ENCODE measurements at places on chromosomes 4 and X.

- no peak for DNase-seq
Observed at GRCh38 chr4:113838460-113838859, 76.9 kb upstream of the CAMK2D start.

GRCh38 chrX:50893047-50893446, 17.5 kb upstream of the BMP15 start:
- no peak for DNase-seq

- DNase-seq: no peak
Observed at GRCh38 chrX:27597508-27597907, 7.4 kb downstream of the DCAF8L2 start.

- DNase-seq: no peak
Observed at GRCh38 chr4:188423039-188423438, 283.8 kb downstream of the TRIML1 start.

DNA sequence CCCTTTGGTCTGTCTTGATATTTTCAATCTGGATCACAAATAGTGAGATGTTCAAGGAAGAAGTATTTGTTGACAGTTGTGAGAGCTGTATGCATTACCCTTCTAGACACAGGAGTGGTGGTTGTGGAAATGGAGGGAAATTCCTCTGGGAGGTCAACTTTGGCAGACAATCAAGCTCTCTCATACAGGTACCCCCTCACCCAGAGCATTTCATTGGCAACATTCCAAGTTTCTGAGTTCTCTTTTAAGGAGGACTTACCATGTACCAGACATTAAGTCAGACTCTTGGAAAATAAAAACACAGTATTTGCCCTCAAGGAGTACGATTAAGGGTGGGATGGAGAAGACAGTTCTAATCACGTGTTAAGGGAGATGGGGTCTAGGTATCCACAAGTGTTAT, 45.3 kb downstream of the KLHL15 start:
- no peak for DNase-seq

DNA sequence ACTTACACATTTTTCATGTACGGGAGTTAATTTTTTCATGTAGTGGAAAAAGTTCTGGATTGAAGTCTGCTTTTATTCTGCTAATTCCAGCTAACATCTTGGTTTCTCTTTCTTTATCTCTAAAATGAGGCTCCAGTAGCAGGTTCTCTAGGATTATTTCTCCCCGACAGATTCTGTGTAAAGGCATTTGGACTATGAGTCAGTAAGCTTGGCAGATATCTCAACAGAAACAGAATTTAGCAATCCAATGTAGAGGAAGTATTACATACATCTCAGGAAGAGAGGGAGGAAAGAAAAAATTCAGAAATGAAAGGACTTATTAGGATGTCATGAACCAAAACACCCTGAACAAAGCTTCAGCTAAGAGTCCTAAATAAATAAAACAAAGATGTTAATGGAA, 1682.3 kb upstream of the TENM3 start:
- no peak for DNase-seq

DNA sequence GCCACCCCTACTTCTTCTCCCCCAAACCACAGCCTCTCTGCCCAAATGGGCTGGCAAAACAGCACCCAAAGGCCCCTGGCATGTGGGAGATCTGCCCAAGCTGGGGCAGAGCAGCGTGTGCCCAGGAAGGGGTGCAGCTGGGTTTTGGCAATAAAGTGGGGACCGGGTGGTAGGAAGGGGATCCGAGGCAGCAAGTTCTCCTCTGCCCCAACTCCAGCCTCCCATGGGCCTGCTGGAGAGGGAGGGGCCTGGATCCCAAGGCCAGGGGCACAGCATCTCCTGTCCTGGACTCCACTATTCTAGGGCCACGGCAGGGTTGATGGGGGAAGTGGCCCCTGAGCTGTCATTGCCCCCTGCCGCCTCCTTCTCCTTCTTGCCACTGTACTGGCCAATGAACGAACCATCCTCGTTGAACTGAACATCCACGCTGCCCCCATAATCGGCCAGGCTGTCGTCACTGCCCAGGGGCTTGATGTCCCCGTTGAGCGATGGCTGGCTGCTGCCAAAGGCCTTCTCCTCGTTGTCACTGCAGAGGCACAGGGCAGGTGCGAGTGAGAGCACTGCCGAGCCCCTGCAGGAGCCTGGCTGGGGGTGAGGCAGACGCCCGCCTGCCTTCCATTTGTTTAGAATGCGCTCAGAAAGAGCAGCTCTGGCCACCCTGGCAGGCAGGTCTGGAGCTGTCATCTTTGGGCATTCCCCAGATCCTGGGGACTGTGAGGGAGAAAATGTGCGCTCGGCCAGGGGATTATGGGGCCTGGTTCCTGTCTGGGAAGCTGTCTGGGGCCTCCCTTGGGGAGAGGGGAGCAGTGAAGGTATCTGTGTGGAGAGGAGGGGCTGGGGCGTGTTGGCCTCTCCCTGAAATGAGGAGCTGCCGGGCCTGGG, 23.4 kb downstream of the L1CAM start:
- no peak for DNase-seq

- no peak for DNase-seq
Observed at GRCh38 chr4:54971474-54971950, 153.9 kb downstream of the KDR start.

- DNase-seq: no peak
Observed at GRCh38 chr4:44623676-44624075, 27.7 kb downstream of the YIPF7 start.

DNA sequence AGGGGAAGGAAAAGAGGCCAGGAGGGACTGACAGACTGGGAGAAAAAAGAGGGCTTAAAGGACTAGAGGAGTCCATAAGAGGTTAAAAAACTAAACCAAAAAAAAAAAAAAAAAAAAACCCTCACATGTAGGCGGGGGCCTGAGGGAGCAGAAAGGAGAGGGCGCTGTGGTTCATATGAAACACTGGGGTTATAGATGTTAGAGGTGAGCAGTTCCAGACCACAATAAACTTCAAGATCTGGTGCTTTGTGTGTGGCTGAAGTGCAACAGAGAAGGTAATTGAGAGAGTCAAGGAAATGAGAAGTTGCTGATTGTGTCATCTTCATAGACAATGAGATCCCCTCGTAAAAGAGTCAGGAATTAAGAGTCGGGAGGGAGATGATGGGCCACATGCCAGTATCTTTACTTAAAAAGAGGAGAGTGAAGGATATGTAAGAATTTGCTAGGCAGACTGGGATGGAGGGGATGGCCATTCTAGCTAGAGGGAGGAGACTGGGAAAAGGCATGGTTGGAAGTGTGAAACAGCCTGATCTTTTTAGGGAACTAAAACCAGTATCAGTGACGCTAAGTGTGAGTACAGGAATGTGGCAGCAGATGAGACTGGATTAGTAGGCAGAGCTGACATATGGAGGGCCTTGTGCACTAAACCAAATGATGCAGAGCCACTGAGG, 18.4 kb upstream of the OGT start:
- peak; percentile 24 for DNase-seq

- peak; percentile 46 for DNase-seq
Observed at GRCh38 chr4:182806259-182807252, 110.6 kb downstream of the DCTD start.

DNA sequence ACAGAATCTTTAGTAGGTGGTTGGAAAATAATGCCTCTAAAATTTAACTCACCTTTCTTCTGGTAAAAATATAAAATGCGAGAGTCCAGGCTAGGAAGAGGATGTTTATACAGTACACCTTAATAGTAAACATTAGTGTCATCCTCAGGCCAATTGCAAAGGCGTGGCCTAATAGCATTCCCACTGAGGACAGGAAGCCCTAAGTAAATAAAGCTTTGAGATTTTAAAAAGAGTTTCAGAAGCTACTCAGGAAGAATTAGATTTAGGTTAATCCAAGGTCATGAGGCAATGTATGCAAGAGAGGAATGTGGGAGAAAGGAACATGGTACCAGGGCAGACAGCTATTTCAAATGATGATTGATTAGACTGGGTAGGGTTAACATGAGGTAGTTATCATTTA, 49.5 kb downstream of the RPGR start:
- no peak for DNase-seq

DNA sequence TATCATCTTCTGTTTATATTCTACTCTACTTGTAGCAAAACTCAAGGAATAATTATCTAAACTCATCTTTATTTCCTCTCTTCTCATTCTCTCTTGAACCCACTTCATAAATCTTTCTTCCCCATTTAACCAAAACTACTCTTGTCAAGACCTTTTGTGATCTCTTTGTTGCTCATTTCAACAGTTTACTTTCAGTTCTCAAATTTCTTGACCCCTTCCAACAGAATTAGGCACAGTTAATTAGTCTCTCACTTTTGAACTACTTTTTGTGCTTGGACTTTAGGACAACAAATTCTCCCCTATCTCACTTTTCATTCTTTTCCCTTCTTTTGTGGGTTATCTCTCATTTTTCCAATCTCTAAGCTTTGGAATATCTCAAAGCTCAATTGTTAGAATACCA, 27.4 kb upstream of the CAMK2D start:
- DNase-seq: no peak

GRCh38 chr4:60723796-60724195, 476.3 kb upstream of the ADGRL3 start:
- DNase-seq: no peak

- peak; percentile 30 for DNase-seq
Observed at GRCh38 chr4:152485726-152486276, 50.1 kb downstream of the FBXW7 start.

GRCh38 chr4:132642016-132642817, 506.9 kb upstream of the PCDH10 start:
- DNase-seq: no peak

GRCh38 chr4:41360921-41361793, 104.4 kb downstream of the UCHL1 start:
- no peak for DNase-seq

DNA sequence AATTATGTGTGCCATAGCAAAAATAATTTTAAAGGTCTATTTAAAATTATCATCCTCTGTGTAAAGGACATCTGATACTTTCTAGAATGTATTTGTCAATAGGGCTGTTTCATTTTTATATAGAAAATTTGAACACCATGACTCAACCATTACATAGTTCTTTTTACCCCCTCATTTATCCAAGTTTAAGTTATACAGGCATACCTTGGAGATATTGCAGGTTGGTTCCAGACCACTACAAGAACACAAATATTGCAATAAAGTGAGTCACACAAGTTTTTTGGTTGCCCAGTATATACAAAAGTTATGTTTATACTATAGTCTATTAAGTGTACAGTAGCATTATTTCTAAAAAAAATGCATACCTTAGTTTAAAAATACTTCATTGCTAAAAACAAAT, 130.4 kb downstream of the MSL3 start:
- DNase-seq: no peak

GRCh38 chrX:43882294-43882681, at the start of gene MAOB:
MAOB (minus strand) TSS chrX:43882450; CDS start chrX:43882299, 151 bp downstream.
- no peak for DNase-seq

DNA sequence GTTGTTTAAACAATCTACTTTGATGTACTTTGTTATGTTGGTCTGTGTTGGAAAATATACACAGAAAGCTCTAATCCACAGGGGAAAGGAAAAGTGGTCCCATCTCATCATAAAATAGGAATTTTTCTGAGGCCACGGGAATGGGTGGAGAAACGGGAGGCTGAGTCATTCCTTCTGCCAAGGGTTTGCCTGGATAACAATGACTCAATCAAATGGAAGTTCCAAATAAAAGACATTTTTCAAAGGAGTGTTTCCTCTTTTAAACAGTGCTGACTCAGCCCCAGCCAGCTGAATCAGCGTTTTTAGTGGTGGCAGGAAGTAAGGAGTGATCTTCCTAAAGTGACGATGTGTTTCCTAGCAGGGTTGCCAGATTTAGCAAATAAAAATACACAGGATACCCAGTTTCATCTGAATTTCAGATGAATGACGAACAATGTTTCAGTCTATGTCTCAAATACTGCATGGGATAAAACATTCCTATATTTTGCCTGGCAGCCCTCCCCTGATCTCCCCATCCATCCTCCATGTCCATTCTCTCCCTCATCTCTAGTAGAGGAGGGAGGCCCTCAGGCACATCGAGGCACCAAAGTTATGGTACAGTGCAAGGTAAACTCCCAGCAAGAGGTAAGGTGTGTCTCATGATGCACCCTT, 345.4 kb upstream of the GATB start:
- no peak for DNase-seq

- DNase-seq: no peak
Observed at GRCh38 chrX:27445438-27445837, 17.7 kb downstream of the PPP4R3C start.

DNA sequence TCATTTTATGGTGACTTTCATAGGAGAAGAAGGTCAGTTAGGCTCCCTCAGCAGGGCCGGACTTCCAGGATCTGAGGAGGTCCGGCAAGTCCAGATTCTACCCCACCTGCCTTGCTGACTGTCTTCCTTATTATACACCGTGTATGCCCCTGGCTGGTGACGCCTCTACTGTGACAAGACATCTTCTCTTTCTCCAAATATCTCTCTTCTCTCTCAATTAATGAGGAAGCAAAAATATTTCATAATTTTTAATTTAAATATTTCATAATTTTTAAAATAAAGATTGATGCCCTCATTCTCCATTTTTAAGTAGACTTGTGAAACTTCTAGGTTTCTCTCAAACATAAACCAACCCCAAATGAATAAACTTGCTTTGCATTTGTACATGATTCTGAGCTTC, 202.5 kb downstream of the NSUN7 start:
- no peak for DNase-seq

DNA sequence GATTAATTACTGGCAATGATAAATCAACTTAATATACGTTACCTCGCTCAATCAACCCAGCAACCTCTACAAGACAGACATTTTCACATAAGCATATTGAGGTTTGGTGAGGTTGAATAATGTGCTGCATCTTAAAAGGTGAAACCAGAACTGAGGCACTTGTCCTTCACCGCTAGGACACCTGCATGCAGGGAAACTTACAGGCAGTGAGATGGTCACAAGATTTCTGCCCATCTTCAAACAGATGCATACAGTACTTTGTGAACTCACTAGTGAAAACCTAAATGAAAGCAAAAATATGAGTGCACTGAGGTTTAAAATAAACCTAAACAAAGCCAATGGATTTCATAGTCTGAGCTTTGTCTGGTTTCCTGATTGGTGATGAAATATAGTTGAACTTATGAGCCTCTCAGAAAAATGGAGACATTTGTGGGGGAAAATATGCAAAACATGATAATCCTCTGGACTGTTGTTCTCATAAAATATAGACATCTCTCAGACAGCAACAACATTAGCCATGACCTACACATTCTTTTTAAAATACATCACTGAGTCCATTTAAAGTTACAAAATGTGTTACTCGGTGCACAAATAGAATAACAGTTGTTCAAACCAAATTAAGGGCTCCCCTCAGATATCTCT, 20.9 kb upstream of the PRSS12 start:
- no peak for DNase-seq

DNA sequence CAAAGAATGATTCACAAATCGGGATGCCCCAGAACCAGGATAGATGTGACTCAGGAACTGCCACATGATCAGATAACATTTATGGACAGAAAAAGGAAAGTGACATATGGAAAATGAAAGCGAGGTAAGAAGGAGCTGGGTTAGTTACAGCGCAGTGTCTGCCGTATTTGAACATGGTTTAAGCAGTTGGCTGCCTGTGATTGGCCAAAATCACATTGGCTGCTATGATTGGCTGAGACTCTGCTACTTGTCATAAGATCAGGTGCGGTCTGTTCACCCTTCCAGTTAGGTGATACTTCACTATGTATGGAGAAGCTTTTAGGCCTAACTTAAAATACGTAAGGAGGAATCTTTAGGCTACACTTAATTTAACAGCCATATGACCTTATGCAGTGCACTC, 322.7 kb upstream of the HAND2 start:
- DNase-seq: no peak
